Anterior cingulate cortex (tissue), 58 donors: ENCODE measurements at places on chromosomes 2 and 18.

GRCh38 chr2:69499966-69500365 is 62.7 kb upstream of the NFU1 start:
- DNase-seq: no peak

DNA sequence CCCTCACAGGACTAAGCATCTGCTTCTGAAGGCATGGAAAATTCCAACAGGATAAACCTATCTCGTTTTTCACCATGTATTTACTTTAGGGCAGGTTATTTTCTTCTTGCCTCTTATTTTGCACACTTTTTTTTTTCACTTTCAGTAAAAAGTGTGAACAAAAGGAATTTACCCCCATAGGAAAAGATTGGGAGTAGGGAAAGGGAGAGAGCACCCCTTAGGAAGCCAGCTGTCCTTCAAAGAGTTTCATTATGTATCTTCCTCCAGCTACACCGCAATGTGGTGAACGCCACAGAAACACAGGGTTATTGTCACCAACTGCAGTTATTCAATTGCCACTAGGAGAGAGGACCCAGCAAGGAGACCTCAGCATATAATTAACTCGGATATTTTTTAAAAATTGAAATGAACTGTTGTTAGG is 286.2 kb upstream of the VRK2 start:
- DNase-seq: peak; percentile 7

- no peak for DNase-seq
Measured at GRCh38 chr18:58224425-58224750, 180.4 kb downstream of the NEDD4L start.

DNA sequence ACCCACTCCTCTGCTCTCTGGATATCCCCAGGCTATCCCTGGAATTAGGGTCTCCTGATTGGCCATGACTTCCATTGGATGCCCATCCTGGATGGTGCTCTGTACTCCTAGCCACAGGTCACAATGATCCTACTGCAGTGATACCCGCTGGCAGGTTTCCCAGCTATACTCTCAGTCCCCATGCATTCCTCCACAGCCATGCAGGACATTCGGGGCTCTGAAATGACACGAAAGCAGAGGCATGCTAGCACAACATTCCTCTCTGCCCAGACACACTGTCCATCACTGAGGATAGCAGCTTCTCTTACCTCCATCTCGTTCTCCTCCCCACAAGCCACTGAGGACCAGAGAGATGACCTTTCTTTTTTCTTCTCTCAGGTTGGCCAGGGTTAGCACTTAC is 51.7 kb upstream of the SPATS2L start:
- no peak for DNase-seq

- DNase-seq: no peak
Measured at GRCh38 chr2:164368896-164369295, 252.4 kb downstream of the GRB14 start.

- DNase-seq: no peak
Measured at GRCh38 chr2:63819256-63819655, 22.4 kb upstream of the UGP2 start.

DNA sequence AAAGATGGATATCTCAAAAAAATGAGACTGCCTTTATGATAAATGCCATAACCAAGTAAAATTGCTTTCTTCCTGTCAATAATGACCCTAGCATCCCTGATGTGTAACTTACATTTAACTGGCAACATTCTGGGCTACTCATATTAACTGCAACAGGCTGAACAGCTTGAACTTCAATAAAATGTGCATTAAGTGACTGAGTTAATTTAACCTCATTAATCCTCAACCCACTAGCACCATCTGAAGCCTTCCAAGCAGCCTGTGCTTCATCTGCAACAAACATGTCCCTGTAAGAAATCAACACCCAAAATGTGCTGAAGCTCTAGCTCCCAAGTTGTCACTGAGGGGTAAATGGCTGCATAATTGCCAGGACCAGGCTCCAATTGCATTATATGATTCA is 296.2 kb upstream of the ZC3H15 start:
- no peak for DNase-seq

DNA sequence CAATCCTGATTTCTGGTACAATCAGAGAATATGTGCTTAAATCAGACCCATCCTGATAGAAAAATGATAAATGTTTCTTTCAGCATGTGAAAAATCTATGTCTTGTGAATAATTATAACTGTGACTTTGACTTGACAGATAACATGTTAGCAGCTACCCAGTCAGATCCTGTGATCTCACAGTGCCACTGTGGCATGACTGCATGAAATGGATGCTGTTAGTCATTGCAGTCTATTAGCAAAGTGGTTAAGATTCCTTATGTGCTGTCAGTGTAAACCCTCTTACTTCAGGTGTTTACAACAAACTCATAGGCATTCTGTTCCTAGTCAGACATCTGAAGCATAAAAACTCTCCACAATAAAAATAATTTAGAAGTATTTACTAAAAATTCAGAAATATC is 244.6 kb upstream of the RND3 start:
- no peak for DNase-seq

DNA sequence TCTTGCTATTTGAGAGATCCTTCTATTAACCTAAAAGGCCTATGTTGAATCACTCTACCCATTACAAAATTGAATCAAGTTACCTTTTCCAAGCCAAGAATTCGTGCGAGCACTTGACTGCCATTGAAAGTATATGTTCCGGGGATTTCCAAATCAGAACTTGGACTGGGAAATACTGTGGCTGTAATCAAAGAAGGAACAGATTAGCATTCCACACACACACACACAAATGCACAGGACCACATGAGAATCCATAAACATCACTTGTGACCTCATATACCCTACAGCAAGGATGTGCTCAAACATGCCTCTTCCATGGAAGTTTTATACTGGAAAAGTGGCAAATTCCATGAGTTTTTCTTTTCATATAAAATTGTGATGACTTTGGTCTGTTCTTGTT is 86.0 kb downstream of the ABCA12 start:
- no peak for DNase-seq

DNA sequence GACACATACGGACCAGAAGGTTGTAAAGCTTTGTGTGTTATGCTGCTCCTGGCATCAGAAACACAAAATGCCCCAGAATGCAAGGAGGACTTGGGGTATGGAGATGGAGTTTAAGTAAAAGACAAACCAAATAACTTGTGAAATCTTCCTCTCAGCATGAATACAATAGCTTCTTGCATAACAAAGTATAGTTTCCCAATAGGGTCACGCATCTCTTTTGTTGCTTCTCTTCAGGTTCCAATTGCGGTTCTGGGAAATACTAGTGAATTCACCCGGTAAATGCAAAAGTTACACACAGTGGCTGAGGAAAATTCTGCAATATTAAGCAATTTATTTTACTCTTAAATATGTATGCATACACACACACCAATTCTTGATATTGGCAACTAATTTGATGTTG is 339.2 kb upstream of the EPHA4 start:
- no peak for DNase-seq

- DNase-seq: no peak
Measured at GRCh38 chr2:40752796-40753195, 300.9 kb upstream of the SLC8A1 start.

DNA sequence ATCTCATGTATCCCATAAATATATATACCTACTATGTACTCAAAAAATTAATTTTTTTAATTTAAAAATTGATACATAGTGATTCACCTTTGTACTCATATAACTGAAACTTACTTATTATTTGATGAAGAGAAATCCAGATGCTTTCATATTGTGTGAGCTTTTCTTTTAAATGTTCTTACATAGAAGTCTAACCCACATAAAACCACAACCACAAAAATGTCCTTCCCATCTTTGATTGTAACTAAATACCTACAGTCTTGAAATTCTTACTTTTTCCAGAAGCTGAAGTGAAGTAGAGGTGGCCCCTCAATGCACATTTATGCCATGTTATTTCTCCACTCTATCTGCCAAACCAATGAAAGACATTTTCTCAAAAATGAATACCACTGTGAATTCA is 117.9 kb upstream of the COL5A2 start:
- no peak for DNase-seq

GRCh38 chr2:133780099-133780996 is 212.1 kb upstream of the NCKAP5 start:
- peak; percentile 14 for DNase-seq

- no peak for DNase-seq
Measured at GRCh38 chr2:41932241-41933045, 115.4 kb upstream of the PKDCC start.

DNA sequence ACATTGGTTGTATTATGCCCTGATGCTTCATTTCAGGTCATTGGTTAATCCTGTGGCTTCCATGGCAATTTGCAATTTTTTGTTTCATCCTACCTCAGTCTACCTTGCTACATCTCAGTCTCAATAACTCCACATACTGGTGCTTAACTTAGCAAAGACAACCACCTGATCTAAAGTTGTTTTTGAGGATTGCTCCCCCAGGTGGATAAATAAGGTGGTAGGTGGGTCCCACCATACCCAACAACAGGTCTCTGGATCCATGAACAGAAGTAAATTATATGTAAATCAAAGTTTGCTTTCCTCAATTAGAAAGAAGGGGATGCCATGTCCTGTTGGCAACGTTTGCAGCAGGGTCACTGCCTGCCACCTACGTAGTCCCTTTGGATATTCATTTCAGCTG is 7.0 kb downstream of the XIRP2 start:
- DNase-seq: no peak

DNA sequence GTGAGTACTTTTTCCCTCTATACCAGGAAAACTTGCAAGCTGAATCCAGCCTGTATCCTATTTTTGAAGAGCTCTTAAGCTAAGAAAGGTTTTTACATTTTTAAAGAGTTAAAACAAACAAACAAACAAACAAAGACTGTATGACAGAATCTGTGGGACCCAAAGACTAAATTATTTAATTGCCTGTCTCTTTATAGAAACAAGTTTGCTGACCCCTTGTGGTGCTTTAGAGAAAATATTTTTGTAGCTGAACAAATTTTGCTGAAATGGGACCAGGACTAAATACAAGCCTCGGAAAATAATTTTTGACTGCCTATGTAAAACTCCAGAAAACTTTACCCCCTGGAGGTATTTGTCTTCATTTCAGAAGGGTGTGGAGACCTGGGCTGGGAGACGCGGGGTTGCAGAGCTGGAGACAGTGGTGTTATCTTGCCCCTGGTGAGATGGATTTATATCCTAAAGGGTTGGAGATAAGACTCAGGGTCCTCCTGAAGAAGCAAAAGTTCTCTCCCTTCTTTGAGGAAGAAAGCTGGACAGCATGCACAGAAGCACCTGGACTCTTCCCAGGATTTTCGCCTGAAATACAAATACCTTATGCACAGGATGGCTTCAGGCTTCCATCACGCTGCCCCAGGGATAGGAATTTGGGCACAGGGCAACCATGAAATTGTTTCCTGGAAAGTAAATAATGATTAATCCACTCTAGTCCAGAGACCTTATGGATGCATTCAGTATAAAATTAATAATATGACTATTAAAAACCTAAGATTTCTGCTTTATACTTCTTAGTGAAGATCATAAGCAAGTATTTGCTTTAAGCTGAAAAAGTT is 54.3 kb downstream of the TMX3 start:
- DNase-seq: no peak
